Stimulated activated CD8-positive, alpha-beta memory T cell treated with anti-CD3 and anti-CD28 coated beads, Interleukin-15, amount 100 ng/mL, for 1 hour (primary cell): ENCODE measurements at places on chromosomes 3 and 15.

GRCh38 chr3:107579371-107579770 is 56.6 kb downstream of the BBX start:
- no peak for DNase-seq

- no peak for DNase-seq
These were observed 367.3 kb downstream of the EPHA6 start for GRCh38 chr3:97181704-97182103.

DNA sequence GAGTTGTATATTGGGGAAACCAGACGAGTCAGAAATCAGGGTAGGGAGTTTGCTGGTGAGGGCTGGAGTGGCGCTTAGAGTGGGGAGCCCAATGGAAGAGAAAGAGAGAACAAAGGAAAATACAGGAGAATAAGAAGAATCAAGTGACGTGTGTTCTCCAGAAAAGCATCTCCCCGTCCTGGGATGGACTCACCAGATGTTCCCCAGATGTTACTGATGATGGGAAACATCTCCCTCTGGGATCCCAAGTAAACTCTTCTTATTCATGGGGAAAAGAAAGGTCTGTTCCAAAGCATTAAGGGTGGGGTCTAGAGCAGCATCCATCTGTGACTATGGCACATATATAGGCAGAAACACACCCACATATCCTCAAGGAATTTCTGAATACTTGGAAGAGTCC is 3.0 kb upstream of the CSRNP1 start:
- no peak for DNase-seq

DNA sequence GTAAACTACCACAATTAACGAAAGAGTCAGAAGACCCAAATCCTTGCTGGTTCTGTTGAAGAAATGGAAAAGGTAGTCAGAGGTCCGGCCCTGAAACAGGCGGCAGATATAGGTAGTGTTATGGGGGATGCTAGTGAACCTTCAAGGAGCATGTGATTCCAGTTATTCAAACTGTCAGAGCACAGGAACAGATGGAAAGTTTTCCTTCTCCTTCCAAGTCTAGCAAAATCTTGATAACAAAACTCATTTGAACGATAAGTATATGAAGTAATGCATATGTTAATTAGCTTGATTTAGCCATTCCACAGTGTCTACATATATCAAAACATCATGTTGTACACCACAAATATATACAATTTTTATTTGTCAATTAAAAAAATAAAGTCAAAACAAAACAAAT is 26.6 kb upstream of the GOLGA8J start:
- DNase-seq: no peak

DNA sequence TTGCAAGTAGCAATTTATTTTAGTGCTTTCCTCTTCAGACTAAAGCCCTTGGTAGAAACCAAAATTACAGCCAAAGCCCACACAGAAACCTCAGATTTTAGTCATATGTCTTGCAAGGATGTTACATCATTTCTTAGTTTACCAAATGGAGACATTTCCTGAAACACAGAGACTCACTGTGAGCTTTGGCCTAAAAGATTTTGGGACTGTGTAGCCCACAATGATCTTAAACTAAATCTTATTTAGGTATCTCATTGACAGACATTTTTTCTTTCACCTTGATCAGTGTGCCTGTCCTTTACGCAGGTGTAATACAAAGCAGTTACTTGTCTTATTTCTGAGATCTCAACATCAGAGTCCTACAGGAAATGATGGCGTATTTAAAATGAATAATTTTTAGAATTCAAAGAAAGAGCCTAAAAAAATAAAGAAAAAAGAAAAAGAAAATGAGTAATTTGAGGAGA is 27.8 kb upstream of the AP4E1 start:
- no peak for DNase-seq

- no peak for DNase-seq
These were observed 143.7 kb downstream of the NR2F2 start for GRCh38 chr15:96474231-96474664.

GRCh38 chr15:63019511-63020109 is 22.9 kb upstream of the TPM1 start:
- DNase-seq: no peak

DNA sequence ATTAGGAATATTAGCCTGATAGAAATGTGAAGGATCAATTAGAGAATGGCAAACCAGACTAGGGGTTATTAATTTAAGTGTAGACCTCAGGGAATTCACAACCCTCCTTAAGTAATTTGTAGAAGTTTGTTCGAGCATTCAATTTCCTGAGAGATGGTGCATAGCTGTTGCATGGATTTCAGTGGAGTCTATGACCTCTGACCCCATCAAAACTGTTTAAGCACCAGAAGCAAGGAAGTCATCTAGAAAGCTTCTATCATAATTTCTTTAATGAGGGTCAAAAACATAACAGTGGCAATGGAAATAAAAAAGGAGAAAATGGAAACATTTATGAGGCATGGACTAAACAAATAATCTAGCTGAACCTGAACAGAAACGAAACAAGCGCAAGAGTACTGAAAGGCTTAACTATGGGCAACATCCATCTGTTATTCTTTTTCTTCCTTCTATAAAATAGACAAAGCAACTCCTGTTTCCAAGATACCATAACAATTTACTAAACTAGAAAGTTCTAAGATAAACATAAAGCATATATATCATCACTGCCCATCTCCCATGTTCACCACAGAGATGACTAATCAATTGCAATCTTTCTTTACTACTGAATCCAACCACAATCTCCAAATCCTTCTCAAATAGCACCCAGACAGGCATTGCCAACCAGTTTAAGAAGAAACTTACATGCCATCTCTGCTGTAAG is 151.4 kb downstream of the THRB start:
- no peak for DNase-seq

- no peak for DNase-seq
These were observed 246.8 kb downstream of the UACA start for GRCh38 chr15:70516408-70517193.

- no peak for DNase-seq
These were observed 139.0 kb downstream of the FAM43A start for GRCh38 chr3:194824701-194825111.

- no peak for DNase-seq
These were observed 110.0 kb downstream of the TJP1 start for GRCh38 chr15:29712149-29712885.

DNA sequence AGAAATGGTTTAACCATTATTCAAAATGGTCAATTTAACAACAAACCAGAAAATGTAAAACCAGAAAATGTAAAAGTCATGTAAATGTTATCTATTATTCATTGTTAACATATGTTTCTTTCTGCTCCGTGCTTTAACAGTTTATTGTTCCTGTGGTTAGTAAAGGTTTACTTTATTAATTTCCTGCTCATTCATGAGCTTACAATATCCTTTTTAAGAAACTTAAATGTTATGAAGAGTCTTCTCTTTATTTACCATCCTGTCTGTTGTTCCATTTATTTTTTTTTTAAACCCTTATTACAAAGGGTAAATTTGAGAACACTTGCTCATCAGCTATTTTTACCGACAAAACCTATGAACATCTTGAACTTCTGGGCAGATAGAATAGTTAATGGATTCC is 148.1 kb downstream of the GHSR start:
- no peak for DNase-seq

DNA sequence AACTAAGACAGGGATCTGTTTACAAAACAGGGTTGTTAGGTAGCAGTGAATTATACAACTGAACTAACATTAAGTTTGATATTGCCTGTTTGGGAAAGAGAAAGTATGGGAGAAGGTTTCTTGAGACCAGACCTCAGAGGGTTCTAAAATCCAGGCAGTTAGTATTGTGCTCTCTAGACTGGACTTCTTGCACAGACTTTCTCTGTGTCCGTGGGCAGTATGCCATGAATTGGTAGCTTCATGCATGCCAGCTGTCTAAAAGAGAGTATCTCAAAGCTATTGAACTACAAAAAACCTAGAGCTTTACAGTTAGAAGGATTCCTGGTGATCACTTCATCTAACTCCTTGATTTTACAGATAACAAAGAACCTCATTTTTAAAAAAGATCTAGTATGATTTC is 12.5 kb downstream of the SAMD7 start:
- no peak for DNase-seq
